ENCODE measurements at places on chromosomes 3 and 15. TPM values are rescaled to one million over a fixed set of nuclear protein-coding genes. Genes with fewer than 3 reads are reported as not detected.

Gene PLSCR2
- 0.32 TPM for total RNA-seq

Gene CCRL2
- 0.16 TPM for total RNA-seq

Gene PPP2R3A
- total RNA-seq: 9.6 TPM

Gene SLC51A
- not detected for total RNA-seq

Gene ANXA2
- total RNA-seq: 3,645 TPM

Gene IL20RB
- total RNA-seq: 2.3 TPM

Gene ITIH4
- 1.7 TPM for total RNA-seq

Gene IQCH
- 4.8 TPM for total RNA-seq

Gene DYNLT2B
- 10.4 TPM for total RNA-seq

Gene GOLGA8R
- total RNA-seq: 2.7 TPM

Gene SOX14
- not detected for total RNA-seq

Gene ACP3
- total RNA-seq: 1.4 TPM

Gene LRRC34
- 0.86 TPM for total RNA-seq

Gene RHOV
- not detected for total RNA-seq

Gene FOXL2
- total RNA-seq: under 0.01 TPM

Gene AADAC
- total RNA-seq: 0.09 TPM

Gene CORO2B
- total RNA-seq: 10.1 TPM

Gene PKM
- total RNA-seq: 2,310 TPM

Gene DHFR2
- total RNA-seq: 4.9 TPM

Gene STRA6
- 0.79 TPM for total RNA-seq

Gene CYP11A1
- 0.79 TPM for total RNA-seq

Gene COLQ
- 0.43 TPM for total RNA-seq

Gene MUC20
- total RNA-seq: 0.60 TPM

Gene SLC28A1
- not detected for total RNA-seq

Gene LRRC57
- 8.8 TPM for total RNA-seq

Gene WDR93
- 0.16 TPM for total RNA-seq

Gene ECE2
- total RNA-seq: not detected

Gene CSTA
- total RNA-seq: 6.6 TPM

Gene C3orf20
- total RNA-seq: not detected

Gene ST8SIA2
- total RNA-seq: not detected

Gene GOLGA8T
- 0.17 TPM for total RNA-seq

Gene CD200R1
- total RNA-seq: 0.09 TPM

Gene TSEN2
- 20.4 TPM for total RNA-seq

Gene TMEM158
- total RNA-seq: 19.7 TPM

Gene FAM43A
- total RNA-seq: 15.5 TPM

Gene GNAT1
- total RNA-seq: not detected

Gene TM4SF18
- total RNA-seq: under 0.01 TPM

Gene GADL1
- total RNA-seq: 1.9 TPM

Gene CCDC54
- total RNA-seq: not detected

Gene FNDC3B
- 64.4 TPM for total RNA-seq

Gene PARP15
- total RNA-seq: 0.17 TPM

Gene GATM
- total RNA-seq: 0.16 TPM

Gene ARL14
- total RNA-seq: not detected

Gene CCDC32
- 10.6 TPM for total RNA-seq

Gene ANKUB1
- not detected for total RNA-seq

Gene ITGA11
- total RNA-seq: 22.3 TPM

Gene MYLK
- total RNA-seq: 524 TPM

Gene MDFIC2
- not detected for total RNA-seq

Gene UBL7
- total RNA-seq: 30.7 TPM
